Activated naive CD8-positive, alpha-beta T cell treated with anti-CD3 and anti-CD28 coated beads for 36 hours (primary cell): ENCODE measurements at places on chromosomes 4 and X.
A peak's percentile ranks its signal among the peaks of the same experiment; 100 is the strongest.

DNA sequence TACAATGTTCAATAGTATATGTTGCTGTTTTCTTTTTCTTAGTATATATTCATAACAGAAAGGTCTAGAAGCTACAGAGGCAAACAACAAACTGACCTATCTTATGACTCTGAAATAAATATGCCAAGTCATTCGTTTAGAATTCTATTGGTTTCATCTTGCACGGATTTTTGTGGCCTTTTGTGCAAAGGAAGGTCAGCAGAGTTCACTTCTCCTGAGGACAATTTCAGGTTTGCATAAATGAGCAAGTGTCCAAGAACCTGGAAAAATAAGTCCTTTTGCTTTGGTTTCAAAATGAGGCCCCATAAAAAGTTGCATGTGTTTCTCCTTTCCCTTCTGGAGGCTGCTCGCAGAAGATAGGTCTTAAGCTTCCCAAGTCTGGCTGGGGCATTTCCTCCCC is 156.9 kb downstream of the APBB2 start:
- H3K27ac ChIP-seq: no peak overlapping the region
- no peaks in the 10 kb centered on the region for H3K4me1 ChIP-seq
- H3K4me3 ChIP-seq: no peak overlapping the region

DNA sequence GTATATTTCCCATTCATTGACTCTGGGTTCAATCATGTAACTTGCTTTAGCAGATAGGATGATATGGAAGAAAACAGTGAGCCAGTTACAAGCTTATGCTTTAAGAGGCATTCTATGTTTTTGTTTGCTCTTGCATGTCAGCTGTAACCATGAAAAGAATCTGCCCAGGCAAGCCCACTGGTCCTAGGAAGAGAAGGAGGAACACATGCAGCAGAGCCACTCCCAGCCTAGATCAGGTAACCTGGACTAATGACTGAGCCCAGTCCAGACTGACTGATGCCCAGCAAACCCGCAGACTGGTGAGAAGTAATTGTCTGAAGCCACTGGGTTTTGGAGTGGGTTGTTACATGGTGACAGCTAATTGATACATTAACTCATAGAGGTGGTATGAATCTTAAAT is 167.9 kb downstream of the COL4A6 start:
- H3K27me3 ChIP-seq: peaks cover 5% of the 10 kb centered on the region
- no peak overlapping the region for H3K4me3 ChIP-seq
- DNase-seq: no peak
- no peaks in the 10 kb centered on the region for H3K36me3 ChIP-seq

- DNase-seq: no peak
- H3K36me3 ChIP-seq: peaks cover 6% of the 10 kb centered on the region
- no peaks in the 10 kb centered on the region for H3K4me1 ChIP-seq
- no peak overlapping the region for H3K27ac ChIP-seq
Measured at GRCh38 chr4:184136525-184136924, 81.1 kb downstream of the ENPP6 start.

GRCh38 chrX:149829751-149830191 is 48.0 kb downstream of the MAGEA9 start:
- H3K4me1 ChIP-seq: peaks cover 30% of the 10 kb centered on the region
- peak; percentile 9 for DNase-seq
- peak overlapping the region; percentile 96 for H3K27ac ChIP-seq
- H3K27me3 ChIP-seq: peaks cover 5% of the 10 kb centered on the region
